ENCODE measurements at places on chromosomes 11 and 22.

GRCh38 chr22:31329029-31329428 is 17.1 kb downstream of the PATZ1 start:
- DNase-seq = no peak

DNA sequence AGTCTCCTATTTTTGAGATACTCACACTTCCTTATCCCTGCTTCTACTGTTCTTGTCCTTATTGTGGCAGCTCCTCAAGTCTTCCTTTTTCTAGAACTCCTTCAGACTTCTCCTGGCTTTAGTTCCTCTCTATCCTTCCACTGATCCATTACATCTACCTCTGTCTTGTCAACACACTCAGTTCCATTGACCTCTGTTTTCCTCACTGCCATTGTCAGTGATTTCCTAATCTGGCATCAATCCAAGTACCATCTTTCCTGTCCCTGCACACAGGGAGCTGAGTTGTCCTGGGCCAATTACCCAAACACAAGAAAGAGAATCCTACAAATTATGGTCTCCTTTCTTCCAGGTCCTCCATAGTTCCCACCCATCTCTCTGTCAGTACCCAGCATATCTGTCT is 27.9 kb upstream of the RIC3 start:
- no peak for DNase-seq

GRCh38 chr11:33068611-33069340 is 29.4 kb downstream of the TCP11L1 start:
- DNase-seq = no peak

GRCh38 chr22:29717789-29718188 is 2.0 kb upstream of the CABP7 start:
- DNase-seq = no peak

GRCh38 chr11:75635066-75635862 is 33.6 kb downstream of the MAP6 start:
- peak; percentile 13 for DNase-seq

DNA sequence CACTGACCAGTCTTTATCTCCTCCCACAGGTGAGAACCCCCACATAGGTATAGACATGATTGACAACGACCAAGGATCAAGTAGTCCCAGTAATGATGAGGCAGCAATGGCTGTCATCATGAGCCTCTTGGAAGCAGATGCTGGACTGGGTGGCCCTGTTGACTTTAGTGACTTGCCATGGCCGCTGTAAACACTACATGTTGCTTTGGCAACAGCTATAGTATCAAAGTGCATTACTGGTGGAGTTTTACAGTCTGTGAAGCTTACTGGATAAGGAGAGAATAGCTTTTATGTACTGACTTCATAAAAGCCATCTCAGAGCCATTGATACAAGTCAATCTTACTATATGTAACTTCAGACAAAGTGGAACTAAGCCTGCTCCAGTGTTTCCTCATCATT is 76.5 kb downstream of the BTBD10 start:
- no peak for DNase-seq

GRCh38 chr11:74322667-74323066 is 11.2 kb upstream of the P4HA3 start:
- DNase-seq = no peak

GRCh38 chr11:95082576-95083001 is 7.1 kb upstream of the ENDOD1 start:
- no peak for DNase-seq

- peak; percentile 51 for DNase-seq
Observed at GRCh38 chr11:34052608-34053160, 1.2 kb downstream of the CAPRIN1 start.

DNA sequence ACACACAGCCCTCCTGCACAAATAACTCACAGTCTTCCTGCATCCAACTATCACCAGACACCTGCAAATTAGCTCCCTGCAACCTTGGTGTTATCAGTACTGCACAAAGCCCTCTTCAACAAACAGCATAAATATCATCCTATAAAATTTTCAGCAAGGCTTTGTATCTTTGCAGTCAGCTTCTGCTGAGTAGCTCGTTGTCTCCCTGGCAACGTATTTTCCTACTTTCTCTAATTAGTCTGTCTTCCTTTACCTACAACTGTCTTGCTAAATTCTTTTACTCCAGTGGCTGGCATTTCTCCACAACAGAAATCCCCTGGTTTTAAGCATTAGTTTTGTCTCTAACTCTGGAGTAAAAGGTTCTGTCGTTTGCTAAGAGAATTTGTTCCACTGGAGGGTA is 3.9 kb downstream of the OR8D4 start:
- no peak for DNase-seq

GRCh38 chr22:20781272-20781990 is 7.5 kb downstream of the SERPIND1 start:
- DNase-seq = no peak

DNA sequence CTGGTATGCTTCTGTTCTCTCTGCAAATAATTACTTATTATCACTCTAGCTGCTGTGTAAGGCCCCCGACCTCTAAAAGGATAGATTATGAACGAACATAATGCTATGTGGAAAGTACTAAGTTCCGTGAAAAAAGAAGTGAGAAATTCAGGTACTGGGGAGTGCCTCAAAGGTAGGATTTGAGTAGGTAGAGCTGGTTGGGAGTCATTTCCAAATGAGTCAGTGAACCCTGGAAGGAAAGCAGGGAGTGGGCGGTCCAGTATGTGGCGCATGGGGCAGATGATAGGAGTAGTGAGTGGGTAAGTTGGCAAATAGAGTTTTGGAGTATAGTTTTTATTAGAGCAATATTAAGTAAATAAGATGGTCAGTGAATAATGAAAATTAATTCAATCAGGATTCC is 2.4 kb downstream of the ZC3H12C start:
- no peak for DNase-seq

DNA sequence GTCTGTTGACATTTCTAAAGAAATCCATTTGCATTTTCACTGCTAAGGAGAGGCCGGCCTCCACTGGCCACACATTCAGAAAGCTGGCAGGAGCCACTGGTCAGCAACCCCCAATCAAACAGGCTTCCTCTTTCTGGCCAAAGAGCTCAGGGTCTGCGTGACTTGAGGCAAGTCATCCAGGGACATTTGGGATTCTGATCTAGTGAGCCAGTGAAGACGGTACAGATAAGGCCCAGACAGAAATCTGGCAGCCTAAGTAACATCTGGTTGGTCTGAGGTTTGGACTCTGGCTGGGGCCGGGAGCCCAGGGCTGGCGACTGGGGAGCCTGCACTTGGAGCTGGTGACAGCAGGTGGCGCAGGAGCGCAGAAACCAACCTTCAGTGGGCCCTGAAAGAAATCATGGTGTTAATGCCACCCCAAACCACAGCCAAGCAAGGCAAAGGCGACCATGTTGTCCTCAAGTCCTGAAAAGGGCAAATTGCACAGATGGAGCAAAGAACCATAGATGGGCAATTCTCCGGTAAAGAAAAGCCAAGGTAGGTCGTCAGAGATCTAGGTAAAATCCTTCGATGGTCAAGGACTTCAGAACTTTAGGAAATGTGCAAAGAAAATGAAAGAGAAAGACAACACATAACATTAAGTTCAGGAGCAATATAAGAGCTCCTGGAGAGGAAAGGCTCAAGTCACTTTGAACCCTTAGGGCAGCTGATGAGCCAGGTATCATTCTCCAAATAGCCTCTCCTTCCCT is 99.4 kb upstream of the BLID start:
- DNase-seq = peak; percentile 54

DNA sequence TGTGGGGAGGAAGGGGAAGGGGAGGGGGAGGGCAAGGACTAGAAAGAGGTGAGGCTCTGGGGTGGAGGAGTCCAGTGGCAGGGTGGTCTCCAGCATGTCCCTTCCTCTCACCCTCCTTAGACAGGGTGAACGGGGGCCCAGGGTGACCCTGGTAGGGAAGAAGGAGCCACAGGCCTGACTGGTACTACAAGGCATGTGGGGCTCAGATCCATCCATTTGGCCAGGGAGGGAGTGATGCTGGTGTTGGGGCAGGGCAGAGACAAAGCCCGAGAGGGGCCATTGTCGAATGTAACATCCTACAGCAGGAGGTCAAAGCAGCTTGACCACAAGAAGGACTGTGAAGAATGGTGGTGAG is 69.0 kb upstream of the SHISAL1 start:
- no peak for DNase-seq

DNA sequence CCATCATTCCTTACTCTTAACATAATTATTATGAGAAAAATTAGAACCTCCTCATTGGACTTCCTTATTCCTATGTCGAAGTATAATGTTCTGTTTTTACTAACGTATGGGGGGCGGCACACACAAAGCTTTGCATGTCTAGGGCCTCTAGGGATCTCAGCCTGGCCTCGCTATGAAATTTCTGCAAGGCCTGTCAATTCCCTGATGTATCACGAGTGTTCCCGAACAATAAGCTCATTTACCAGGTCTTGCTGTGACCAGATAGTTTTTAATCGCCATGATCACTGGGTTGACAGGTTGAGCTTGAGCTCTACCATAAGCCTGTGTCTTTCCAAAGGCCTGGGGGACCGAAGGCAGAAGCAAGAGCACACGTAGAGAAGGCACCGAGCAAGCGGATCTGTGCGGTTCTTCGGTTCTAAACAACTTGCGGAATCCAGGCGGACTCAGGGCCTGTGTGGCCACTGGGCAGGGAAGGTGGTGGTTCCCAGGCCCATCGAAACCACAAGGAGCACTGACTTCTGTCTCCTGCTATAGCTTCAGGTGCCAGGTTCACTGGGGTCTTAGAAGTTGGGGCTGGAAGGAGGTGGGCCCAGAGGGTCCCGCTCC is 10.4 kb upstream of the FXYD2 start:
- DNase-seq = no peak

DNA sequence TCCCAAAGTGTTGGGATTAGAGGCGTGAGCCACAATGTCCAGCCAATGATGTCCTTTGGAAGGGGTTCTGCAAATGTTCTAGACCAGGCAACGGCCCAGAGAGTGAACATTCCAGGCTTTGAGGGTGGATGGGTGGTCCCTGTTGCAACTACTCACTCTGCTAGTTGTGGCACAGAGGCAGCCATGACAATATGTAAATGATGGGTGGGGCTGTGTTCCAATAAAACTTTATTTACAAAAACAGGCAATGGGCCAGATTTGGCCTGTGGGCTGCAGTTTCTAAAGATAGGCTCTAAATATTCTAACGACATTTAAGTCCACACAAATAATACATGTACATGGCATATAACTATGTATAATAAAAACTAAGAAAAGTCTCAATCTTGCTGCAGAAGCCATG is 276.3 kb downstream of the CTTN start:
- no peak for DNase-seq

GRCh38 chr22:26681395-26681821 is 24.0 kb downstream of the MIAT start:
- DNase-seq = no peak

DNA sequence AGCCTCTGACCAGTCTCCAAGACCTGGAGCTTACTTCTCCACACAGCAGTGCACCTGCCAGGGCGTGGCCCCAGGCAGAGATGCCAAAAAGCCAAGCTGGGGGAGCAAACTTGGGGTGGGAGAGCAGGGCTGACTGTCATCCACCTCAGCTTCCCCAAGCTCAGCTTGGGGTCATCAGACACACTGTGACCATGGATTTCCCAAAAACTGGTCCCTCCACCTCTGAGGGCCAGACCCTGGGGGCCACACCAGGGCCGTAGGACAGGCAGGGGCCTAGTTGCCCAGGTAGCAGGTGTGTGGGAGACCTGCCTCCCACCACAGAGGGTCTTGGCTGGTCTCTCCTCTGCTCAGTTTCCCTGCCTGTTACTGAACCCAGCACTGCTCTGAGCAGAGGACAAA is 30.6 kb downstream of the ARVCF start:
- DNase-seq = no peak

GRCh38 chr22:36358533-36359469 is 29.0 kb downstream of the MYH9 start:
- peak; percentile 60 for DNase-seq

- no peak for DNase-seq
Observed at GRCh38 chr11:30573951-30574350, 12.2 kb downstream of the MPPED2 start.

DNA sequence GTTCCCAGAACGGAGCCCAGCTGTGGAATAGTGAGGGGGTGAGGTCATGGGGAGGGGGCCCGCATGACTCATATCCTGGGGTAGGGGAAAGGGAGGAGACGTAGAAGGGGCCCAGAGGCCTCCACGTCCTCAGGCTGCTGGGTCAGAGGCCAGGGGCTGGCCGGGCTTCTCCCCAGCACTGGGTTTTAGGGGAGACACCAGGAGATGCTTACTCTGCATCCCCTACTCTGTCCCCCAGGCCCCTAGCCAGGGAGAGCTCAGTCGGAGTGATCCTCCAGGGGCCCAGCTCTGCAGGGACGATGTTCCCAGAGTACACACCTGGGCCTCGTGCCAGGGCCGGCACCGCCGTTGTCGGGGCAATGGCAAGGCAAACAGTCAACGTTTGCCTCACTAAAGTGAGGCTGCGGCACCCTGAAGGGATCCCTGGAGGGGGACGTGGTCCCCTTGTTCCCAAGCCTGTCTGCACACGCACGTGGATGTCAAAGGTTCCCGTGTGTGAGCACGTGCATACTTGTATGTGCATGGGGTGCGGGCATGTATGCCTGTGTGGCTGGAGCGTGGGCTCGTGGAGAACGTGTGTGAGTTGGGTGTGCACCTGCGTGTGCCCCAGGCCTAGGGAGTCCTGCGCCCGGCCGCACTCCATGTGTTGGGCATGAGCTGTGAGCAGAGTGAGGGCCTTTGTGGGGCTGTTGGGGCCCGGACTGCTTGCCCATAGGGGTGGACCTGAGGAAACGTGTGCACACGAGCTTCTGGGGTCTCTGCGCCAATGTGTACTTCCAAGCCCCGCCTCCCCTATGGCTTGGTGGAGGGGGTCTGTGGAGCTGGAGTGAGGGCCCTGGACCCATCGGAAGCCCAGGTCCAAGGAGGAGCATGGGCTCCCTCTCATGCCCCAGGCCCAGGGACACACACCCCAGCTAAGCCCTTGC is 14.2 kb downstream of the PRR33 start:
- no peak for DNase-seq

GRCh38 chr11:86459682-86460460 is 85.2 kb downstream of the CCDC81 start:
- no peak for DNase-seq

DNA sequence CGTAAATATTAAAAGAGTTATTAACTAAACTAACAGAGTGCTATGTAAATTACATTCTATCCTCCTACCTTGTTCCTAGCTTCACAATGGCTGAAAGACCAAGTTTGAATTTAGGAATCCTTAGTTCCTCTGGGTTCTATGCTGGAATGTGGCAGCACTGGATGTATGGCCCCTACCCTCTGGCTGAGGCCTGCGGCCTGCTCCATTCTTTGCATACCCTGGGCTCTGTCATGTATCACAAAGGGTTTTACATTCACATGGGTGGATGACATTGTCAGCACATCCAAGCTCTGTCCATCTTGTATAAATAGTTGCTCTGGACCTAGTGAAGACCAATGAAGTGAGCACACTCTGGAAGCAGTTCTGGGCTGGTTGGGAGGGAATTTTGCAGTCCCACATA is 54.5 kb downstream of the AASDHPPT start:
- DNase-seq = no peak

DNA sequence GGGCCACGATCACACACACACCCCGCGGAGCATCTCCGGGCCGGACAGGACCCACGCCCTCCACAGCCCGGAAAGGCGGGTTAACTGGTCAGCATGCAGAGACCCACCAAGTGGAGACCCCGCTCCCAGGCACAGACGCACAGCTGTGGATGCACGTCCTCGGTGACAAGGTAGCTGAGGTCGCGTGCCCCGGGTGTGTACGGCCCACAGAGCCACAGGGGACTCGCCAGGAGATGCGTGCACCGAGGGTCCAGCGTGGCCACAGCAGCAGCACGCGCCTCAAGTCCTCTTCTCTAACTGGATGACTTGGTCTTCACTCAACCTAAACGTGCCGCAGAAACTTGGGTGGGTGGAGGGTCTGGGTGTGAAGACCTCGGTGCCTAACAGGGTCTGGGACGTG is 5.5 kb downstream of the H19 start:
- DNase-seq = peak; percentile 1

- no peak for DNase-seq
Observed at GRCh38 chr11:33211580-33211979, 45.6 kb upstream of the HIPK3 start.
